ENCODE measurements at places on chromosomes 2 and 18. TPM values are rescaled to one million over a fixed set of nuclear protein-coding genes. Genes with fewer than 3 reads are reported as not detected.

GRCh38 chr2:38496927-38497669 is 105.6 kb downstream of the HNRNPLL start:
- no peak for DNase-seq

DNA sequence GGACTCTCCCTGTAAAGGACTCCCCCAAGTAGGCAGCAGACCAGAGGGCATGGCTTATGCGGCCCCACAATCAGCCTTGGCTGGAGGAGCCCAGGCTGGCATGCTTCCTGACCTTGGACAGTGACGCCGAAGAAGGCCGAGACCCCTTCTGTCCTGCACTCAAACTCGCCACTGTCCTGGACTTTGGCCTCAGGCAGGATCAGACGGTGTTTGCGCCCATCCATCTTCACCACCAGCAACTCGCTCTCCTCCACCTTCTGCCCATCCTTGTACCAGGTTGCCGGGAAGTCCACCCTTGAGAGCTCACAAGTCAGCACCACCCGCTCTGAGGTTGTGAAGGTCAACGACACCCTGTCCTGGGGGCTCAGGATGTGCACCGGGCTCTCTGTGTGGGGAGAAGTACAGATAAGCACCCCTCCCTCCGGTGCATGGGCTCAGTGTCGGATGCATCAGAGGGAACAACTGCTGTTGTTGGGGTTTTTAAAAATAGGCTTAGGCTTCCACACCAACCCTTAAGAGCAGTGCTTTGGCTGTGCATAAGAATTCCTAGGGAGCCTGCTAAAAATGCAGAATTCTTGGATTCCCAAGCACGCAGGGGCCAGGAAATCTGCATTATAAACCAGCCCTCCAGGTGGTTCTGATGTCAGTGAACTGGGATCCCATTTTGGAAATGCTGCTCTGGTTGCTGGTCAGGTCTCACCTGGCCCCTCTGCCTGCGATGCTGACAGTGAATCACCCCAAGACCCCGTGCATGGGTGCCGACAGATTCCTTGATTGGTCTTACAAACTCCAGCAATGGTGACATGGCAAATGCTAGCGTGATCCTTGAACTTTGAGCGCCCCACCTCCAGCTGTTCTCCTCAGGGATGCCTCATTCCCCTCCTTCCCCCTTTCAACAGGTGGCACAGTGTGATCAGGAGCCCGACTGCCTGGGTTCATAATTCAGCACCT is 5.9 kb downstream of the OBSL1 start:
- no peak for DNase-seq

GALNT3 gene
- polyA plus RNA-seq: 13.8 TPM

DRC1 gene
- polyA plus RNA-seq: 3.1 TPM

OSBPL6 gene
- polyA plus RNA-seq: 6.7 TPM

ST6GAL2 gene
- polyA plus RNA-seq: 19.8 TPM
